NCI-H2029 treated with DMSO at 0.1 percent for 48 hours (cell line): ENCODE measurements at places on chromosomes 1 and 21.

GRCh38 chr1:219119839-219120238 is 53.8 kb upstream of the LYPLAL1 start:
- DNase-seq, result no peak

DNA sequence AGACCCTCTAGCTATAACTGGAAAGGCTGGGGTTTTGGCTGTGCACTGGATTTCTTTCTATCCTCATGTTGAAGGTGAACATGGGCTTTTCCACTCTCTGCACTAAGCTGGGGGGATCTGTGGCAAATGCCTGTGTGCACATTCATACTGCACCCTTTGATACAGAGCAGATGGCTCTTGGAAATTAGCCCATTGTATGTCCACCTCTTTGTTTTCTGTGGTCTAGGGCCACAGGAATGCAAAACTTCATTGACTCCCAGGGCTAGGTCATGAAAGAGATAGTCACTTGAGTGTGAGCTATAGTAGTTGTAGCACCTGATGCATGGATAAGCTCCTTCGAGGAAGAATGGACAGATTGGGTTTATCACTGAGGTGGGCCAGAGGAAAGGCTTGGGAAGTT is 5.7 kb upstream of the OR14A16 start:
- no peak for DNase-seq

DNA sequence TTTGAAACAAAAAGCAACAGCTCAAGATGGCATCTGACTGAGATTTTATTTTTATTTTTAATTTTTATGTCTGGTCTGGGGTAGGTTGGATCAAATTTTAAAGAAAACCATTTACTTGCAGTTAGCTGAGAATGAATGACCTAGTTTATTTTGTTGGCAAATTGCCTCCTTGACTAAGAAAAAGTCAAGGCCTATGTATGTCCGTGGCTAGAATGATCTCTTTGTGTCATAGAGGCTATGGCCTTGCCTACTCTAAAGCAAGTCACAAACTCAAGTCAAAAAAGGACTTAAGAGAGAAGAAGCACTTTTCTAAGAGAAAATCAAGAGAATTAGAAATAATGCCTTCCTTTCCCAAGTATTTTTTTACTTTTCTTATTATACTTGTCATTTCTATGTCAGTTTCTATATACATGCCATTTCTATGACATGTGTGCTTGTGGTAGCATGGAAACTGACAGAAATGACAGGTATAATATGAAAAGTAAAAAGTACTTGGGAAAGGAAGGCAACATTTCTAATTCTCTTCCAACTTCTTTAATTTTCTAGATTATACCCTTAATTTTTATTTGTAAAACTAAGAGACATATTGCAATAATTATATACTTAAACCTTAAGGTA is 136.7 kb downstream of the CENPF start:
- no peak for DNase-seq

DNA sequence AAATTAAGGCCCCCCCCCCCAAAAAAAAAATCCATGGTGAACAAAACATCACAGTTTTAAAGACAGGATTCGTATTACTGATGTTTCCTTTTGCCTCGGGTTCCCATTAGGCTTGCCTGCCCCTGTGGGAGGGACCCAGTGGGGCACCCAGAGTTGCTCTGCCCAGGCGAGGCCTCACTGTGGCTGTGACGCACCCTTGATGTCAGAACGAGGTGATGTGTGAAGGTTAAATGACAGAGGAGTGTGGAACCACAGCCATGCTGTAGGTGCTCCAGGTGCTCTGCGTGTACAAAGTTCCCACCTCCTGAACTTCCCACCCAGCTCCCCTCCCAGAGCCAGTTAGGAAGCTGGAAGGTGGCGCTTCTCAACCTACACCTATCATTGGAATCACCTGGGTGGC is 37.9 kb downstream of the GRHL3 start:
- no peak for DNase-seq
